ENCODE measurements at places on chromosomes 6 and 20. TPM values are rescaled to one million over a fixed set of nuclear protein-coding genes. Genes with fewer than 3 reads are reported as not detected.
A peak's percentile ranks its signal among the peaks of the same experiment; 100 is the strongest.

- peak; percentile 51 for DNase-seq
Observed at GRCh38 chr6:158789115-158789917, 29.9 kb downstream of the EZR start.

GRCh38 chr20:20020908-20021307, 3.7 kb downstream of the NAA20 start:
- no peak for DNase-seq

- DNase-seq, result peak; percentile 69
Observed at GRCh38 chr6:26329763-26330511, 35.1 kb upstream of the BTN3A2 start.

DNA sequence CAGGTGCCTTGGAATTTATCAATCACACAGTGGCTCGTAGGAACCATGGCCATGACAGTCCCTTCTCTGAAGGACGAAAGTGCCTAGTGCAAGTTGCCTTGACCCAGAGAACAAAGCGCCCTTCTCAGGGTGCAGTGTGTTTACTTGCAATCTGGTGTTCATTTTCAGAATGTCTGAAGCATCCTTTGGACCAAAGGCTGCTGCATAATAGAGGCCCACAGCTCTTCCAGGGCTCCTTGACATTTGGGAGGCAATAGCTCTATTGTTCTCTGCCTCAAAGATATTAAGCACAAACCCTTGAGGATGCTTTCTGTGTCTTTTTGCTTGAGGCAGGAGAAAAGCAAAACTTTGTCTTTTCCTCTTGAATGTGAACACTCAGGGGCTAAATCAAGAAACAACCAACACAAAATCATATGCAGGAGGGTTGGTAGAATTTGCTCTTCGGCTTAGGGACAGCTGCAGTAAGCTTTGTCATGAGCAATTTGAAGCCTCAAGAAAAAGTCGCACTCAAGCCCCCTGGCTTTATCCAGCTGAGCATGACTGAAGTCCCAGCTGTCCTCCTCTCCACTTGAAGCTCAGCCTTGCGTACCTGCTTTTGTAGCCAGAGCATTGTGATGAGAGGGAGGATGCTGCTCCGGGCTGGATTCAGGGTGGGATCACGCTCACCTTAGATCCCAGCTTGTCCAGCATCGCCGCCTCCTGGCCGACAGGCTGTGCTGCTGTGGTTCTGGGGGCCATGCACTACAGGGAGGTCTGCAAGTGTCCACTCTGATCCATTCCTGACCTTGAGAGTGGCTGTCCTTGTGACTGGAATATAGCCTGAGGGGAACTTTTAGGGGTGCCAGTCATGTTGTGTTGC, 495.4 kb downstream of the CDH26 start:
- DNase-seq, result no peak

GRCh38 chr6:36118550-36119107, 11.7 kb upstream of the MAPK13 start:
- DNase-seq, result peak; percentile 87

GRCh38 chr6:117165911-117166499, 99.4 kb upstream of the VGLL2 start:
- no peak for DNase-seq

The LGSN gene
- polyA plus RNA-seq, result not detected

GRCh38 chr20:41350408-41350962, 9.9 kb downstream of the LPIN3 start:
- DNase-seq, result no peak

The GTF3C6 gene
- polyA plus RNA-seq, result 78.1 TPM

- no peak for DNase-seq
Observed at GRCh38 chr20:18639501-18639979, 51.7 kb downstream of the DTD1 start.

- no peak for DNase-seq
Observed at GRCh38 chr6:138785079-138785478, 10.8 kb upstream of the ECT2L start.

DNA sequence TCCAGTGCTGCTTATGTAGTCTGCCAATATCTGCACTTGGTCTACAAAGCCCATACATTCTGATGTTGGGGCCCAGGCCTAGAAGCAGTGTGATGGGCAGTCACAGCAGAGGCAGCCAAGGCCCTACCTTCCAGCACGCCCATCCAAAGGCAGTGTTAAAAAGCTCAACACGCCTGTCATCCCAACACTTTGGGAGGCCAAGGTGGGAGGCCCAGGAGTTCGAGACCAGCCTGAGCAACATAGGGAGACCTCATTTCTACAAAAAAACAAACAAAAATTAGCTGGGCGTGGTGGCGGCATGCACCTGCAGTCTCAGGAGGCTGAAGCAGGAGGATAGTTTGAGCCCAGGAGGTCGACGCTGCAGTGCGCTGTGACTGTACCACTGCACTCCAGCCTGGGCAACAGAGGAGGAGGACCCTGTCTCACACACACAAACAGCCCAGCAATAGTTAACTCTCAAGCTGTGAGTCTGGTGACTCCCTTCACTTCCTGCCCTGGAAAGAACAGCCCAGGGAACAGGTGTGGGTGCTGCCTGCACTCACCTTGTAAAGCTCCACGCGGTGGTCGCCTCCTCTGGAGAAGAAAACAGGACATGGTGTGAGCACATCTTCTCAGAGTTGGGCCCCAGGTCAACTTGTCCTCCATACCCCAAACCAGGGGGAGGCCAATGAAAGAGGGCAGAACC, 68.8 kb downstream of the PYGB start:
- no peak for DNase-seq

DNA sequence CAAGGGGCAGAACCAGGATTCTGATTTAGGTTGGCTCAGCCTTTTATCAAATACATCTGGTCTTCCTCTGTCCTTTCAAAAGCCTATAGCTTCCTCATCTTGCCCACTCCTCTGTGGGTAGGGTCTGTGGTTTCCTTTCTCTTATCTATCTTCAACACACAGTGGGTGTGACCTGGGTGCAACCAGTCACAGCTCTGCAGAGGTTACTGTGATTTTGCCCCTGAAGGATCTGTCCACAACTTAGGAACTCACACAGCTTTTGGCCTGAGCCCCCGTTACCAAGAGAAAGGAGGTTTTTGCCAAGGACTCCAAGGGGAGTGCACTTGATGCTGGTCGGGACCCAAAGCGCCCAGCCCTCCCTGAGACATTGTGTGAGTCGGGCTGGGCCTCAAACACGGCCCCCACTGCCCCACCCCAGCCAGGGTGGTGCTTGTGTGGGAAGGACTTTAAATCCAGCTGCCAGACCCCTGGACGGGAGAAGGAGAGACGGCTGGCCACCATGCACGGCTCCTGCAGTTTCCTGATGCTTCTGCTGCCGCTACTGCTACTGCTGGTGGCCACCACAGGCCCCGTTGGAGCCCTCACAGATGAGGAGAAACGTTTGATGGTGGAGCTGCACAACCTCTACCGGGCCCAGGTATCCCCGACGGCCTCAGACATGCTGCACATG, at the start of gene PI16:
Gene PI16 (plus strand): TSS at position 477 of the 670 bp plus-strand sequence. CDS start 23 bp downstream, at position 500.
- DNase-seq, result no peak

The GPR6 gene
- not detected for polyA plus RNA-seq

GRCh38 chr6:106512048-106512967, 117.0 kb downstream of the RTN4IP1 start:
- DNase-seq, result peak; percentile 96

GRCh38 chr20:23287354-23288190, 63.0 kb upstream of the NXT1 start:
- no peak for DNase-seq

GRCh38 chr20:40286975-40287531, 402.0 kb downstream of the MAFB start:
- DNase-seq, result no peak

DNA sequence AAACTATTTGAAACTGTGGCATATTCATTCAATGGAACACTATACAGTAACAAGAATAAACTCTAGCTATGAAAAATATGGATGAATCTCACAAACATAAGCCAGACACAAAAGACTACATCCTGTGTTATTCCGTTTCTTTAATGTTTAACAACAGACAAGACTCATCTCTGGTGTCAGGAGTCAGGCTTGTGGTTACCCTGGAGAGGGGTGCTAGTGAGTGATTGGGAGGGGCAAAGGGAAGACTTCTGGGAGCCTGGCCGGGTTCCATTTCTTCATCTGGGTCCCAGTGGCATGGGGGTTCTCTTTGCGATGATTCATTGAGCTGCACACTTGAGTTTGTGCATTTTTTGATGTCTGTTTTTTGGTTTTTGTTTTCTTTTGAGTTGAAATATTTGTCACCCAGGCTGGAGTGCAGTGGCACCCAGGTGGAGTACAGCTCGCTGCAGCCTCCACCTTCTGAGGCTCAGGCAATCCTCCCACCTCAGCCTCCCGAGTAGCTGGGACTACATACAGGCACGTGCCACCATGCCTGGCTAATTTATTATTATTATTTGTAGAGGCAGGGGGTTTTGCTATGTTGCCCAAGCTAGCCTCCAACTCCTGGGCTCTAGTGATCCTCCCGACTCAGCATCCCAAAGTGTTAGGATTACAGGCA, 21.2 kb upstream of the TTPAL start:
- DNase-seq, result no peak

DNA sequence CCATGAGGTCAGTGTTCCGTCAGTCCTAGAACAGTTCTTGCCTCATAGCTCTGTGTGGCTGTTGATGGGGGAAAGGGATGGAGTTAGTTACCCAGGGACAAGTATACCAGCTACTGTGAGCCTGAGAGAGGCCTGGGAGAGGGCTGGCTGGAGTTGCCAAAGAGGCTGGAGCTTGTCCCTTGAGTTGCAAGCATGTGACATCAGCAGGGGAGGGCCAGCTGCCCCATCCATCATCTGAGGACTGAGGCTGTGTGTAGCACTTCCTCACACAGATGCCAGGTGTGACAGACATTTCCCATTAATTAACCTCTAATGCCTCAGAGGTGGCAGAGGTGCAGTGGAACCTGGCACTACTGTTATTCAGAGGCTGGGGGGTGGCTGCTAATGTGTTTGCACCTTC, 131.6 kb downstream of the PHACTR3 start:
- no peak for DNase-seq

DNA sequence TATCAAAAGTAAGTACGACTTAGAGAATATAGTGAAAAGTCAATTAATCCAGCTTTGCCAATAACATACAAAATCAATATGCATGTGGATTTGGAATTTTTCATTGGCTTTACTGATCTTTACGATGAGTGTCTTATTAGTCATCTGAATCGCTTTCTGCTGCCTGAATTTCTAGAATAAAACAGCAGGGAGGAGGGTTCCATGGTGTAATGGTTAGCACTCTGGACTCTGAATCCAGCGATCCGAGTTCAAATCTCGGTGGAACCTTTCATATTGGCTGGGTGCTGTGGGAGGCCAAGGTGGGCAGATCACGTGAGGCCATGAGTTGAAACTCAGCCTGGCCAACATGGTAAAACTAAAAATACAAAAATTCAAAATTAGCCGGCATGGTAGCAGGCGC, 448.8 kb downstream of the RNF144B start:
- DNase-seq, result no peak

All from small intestine (tissue), 16 donors.